Suppressor macrophage (primary cell): ENCODE measurements at places on chromosomes 12 and 14.

GRCh38 chr14:74980731-74981461 lies 21.8 kb upstream of the EIF2B2 start:
- no peak for DNase-seq

- no peak for DNase-seq
Observed at GRCh38 chr14:55122440-55122986, 6.5 kb upstream of the LGALS3 start.

DNA sequence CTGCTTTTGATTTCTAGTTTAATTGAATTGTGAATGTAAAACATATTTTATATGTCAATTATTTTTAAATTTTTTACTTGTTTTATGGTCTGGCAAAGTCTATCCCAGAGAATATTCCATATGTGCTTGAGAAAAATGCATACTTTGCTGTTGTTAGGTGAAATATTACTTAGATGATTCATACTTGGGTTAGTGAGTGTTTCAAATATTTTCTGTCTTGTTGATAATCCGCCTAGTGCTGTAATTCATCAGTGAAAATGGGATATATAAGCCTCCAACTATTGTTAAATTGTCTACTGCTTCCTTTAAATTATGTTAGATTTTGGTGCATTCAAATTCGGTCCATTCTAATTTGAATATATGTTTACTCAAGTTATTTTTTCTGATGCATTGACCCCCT lies 395.5 kb downstream of the LRFN5 start:
- no peak for DNase-seq

- no peak for DNase-seq
Observed at GRCh38 chr14:92963301-92964123, 40.6 kb downstream of the CHGA start.

DNA sequence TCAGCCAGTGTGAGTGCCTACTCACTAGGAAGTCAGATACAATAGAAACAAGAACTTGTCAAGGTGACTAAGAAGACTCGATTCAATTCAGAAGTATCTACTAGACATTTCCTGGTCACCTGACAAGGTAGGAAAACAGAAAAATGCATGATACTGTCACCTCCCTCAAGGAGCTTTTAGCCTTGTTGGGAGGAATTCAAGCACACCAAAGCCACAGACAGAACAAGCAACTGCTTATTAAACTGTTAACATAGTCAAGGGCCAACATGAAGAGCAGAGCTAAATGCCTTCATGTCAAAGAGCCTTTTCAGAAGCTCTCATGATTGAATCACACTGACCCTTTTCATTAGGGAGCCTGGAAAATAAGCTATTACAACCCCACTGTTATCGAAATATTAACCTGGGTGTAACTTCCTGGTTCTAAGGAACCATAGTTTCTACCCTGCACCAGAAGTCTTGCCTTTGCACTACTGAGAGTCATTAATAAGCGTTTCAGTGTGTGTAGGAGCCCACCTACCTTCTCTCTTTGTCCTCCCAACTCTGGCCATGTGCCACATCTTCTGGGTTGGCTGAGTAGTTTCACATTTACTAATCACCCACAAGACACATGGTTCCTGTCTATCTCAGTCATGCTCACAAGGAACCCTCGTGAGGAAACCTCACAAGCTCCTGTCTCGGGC lies 31.0 kb upstream of the LGALS3 start:
- peak; percentile 92 for DNase-seq

DNA sequence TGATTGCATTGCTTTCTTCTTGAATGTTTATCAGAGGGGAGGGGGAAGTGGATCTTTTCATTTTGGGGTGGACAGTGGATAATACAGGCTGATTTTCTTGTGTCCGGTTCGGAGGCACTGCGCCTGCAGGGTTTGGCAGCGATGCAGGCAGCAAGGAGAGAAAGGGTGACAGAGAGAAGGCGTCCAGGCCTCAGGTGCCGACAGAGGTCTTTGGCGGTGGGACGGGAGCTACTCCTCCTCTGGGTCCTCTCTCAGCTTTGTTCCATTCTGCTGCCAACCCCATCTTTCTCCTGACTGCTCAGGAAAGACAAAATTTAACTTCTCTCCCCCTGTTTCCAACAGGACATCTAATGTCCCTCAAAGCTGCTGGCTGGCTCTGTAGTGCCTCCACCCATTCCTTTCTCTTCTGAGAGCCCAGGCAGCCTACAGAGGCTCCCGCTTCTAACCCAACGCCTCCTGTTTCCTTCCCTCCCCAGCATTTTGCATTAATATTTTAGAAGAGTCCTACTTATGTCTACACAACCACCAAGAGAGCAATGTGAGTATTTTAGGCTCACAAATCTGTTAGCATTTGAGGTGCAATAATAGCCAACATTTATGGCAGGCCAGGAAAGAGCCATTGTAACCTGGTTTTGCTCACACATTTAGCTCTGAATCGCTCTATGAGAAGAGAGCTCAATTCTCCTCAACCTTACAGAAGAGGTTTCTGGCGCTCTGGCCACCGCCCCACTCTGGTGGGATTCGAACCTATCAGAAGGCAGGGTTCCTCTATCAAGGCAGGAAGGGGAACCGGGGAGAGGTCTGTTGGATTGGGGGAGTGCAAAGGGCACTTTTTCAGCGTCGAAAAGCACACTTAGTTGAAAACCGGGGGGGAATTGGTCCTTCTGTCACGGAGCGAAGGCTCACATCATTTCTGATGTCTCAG lies 7.1 kb upstream of the TBX5 start:
- DNase-seq = no peak

- DNase-seq = no peak
Observed at GRCh38 chr12:119715268-119715620, 47.3 kb downstream of the PRKAB1 start.

DNA sequence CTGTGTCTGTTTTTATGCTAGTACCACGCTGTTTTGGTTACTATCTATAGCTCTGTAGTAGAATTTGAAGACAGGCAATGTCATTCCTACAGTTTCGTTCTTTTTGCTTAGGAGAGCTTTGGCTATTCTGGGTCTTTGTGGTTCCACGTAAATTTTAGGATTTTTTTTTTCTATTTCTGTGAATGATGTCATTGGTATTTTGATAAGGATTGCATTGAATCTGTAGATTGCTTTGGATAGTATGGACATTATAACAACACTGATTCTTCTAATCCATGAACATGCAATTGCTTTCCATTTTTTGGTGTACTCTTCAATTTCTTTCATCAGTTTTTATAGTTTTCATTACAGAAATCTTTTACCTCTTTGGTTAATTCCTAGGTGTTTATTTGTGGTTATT lies 345.2 kb downstream of the TMEM121 start:
- DNase-seq = no peak

GRCh38 chr14:104643306-104643705 lies 38.7 kb upstream of the TMEM179 start:
- DNase-seq = no peak

DNA sequence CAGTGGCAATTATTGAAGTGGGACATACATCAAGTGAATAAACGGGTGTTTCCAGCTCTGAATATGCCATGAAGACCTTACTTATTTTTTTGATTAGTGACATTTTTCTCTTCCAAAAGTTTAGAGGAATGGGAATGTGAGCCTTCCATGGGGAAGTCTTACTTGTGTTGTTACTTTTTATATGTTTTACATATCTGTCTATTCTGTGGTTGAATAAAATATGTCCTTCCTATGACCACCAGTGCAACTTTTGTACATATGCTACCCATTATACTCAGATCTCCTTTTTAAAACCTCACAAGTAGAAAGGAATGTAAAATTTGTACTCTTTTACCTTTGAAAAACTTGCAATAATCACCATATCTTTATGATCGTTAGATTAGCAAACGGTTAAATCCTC lies 132.7 kb downstream of the MSRB3 start:
- no peak for DNase-seq

DNA sequence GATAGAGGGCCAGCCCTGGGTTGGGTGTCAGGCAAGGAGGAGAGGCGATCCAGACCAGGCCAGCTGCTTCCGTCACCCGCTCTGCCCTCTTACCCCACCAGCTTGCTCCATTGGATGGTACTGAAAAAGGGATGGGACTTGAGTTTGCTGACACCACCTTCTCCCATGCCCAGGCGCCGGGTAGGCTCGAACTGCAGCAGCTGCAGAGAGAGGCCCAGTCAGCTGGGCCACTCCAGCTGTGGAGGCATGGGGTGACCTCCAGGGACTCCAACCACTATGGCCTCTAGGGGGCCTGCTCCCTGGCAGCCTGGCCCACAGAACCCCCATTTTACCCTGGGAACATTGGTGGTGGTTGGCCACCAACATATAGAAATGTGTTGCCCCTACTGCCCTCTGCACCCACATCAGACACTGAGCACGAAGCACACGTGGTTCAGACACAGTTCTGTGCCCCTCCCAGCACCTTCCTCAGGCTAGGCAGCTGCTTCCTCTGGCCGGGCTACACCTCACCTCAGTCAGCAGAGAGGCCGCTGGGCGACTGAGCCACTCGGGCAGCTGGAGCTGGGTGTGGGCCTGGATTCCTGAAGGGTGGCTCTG lies 16.0 kb downstream of the RPS6KL1 start:
- DNase-seq = peak; percentile 42

- DNase-seq = no peak
Observed at GRCh38 chr14:61434311-61434710, 112.9 kb downstream of the PRKCH start.

- DNase-seq = no peak
Observed at GRCh38 chr14:59085207-59085739, 103.2 kb upstream of the DAAM1 start.

DNA sequence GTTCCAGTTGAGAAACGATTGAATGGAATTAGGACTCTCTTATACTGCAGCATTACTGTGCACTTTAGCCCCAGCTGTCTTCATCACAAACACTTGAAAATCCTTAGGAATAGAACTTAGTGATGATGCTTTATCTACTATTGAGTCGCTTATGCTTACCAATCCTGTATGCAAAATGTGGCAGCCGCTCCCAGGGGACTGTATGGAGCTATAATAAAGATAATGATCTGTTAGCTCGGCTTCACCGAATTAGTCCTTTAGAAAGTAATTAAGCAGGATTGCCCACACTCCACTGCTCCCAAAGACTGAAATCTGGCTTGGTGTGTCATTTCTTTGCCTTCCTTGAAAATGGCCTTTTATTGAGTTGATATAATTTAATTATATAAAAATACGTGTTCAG lies 10.6 kb downstream of the EML1 start:
- no peak for DNase-seq

GRCh38 chr14:38124506-38124905 lies 83.2 kb upstream of the SSTR1 start:
- no peak for DNase-seq

DNA sequence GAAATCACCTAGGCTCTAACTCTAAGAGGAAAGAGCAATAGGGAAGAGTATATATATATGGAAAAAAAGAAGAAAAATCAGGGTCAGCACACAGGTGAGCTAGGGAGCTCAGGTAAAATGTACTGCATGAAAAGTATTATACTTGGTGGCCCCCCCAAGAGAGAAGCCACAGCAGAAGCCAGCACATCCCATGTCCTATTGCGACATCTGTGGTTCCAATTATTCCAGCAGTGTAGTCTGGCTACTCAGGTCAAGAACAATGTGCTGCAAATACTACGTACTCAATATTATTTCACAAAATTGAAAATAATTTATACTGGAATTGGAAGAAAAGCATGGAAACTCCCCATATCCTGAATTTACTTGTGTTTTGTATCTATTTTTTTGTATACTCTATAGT lies 85.5 kb downstream of the CEP83 start:
- DNase-seq = no peak

DNA sequence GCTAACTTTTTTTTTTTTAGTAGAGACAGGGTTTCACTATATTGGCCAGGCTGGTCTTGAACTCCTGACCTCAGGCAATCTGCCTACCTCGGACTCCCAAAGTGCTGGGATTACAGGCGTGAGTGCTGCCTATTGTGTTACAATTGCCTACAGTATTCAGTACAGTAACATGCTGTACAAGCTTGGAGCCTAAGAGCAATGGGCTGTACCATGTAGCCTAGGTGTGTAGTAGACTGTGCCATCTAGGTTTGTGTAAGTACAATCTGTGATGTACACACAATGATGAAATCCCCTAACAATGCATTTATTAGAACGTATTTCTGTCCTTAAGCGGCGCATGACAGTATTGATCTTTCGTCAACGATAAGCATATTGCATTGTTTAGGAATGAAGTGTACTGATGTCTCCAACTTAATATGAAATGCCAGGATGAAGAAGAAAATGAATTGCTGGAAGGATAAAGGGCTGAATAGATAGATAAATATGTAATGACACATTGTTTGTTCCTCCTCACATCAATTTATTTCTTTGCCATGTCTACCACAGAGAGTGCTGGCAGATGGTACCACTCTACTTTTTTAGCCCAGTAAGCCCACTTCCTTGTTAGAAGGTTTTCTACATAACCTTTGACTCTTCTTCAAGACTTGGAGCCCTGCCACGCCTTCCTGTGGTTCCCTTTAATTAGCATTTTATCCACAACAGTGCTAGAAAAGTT lies 467.5 kb downstream of the VRK1 start:
- no peak for DNase-seq

GRCh38 chr12:51320311-51320694 lies 3.7 kb downstream of the BIN2 start:
- no peak for DNase-seq

- peak; percentile 50 for DNase-seq
Observed at GRCh38 chr12:48788854-48789775, at the start of gene ADCY6. ADCY6 (minus strand) TSS chr12:48789089; CDS start chr12:48783434, 5,655 bp downstream.

DNA sequence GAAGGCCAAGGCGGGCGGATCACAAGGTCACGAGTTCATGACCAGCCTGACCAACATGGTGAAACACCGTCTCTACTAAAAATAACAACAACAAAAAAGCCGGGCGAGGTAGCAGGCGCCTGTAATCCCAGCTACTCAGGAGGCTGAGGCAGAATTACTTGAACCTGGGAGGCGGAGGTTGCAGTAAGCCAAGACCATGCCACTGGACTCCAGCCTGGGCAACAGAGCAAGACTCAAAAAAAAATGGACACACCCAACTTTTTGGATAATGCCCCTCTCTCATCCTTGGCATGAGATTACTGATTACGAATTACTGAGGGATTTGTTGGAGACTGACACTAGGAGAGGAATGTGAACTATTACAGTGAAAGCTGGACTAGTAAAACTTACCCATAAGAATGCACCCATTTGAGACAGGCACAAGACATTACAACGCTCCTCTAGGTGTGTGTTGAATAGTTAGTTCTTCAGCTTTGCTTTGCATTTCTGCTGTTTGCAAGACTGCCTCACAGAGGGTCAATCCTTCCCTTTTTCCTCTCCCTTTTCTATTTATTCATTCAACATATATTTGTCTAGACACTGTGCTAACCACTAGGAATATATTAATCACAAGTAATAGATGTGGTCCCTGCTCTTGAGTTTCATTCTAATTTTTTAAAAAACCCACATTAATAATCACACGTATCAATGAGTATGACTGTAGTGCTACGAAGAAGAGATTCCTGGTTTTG lies 46.0 kb upstream of the OR5AU1 start:
- DNase-seq = no peak

DNA sequence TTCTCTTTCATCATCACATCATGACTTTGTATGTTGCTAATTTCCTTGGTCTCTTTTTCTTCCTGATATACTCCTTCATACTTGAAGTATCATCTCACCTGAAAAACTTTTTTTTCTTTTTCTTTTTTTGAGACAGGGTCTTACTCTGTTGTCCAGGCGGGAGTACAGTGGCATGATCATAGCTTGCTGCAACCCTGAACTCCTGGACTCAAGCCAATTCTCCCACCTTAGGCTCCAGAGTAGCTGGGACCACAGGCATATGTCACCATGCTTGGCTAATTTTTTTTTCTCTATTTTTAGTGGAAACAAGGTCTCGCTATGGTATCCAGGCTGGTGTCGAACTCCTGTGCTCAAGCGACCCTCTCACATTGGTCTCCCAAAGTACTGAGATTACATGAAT lies 107.6 kb downstream of the RALGAPA1 start:
- no peak for DNase-seq

- DNase-seq = no peak
Observed at GRCh38 chr14:37924622-37925021, 283.1 kb upstream of the SSTR1 start.
